ENCODE measurements at places on chromosomes 4 and X.

DNA sequence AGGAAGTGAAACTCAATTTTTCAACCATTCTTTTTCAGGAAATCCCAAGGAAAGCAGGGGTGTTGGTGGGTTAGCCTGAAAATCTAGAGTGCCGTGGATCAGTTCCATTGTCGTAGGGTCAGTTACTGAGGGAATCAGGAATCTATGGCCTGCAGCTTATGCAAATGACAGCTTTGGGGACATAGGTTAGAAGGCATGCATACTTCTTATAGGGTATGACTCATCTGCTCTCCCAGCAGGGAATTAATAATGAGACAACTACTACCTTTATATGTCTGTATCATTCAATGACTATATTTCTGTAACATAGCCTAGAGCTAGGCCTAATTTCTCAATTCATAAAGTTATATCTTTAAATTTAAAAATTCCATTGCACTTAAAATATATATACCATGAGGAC is 36.6 kb downstream of the ZNF41 start:
- DNase-seq = no peak

DNA sequence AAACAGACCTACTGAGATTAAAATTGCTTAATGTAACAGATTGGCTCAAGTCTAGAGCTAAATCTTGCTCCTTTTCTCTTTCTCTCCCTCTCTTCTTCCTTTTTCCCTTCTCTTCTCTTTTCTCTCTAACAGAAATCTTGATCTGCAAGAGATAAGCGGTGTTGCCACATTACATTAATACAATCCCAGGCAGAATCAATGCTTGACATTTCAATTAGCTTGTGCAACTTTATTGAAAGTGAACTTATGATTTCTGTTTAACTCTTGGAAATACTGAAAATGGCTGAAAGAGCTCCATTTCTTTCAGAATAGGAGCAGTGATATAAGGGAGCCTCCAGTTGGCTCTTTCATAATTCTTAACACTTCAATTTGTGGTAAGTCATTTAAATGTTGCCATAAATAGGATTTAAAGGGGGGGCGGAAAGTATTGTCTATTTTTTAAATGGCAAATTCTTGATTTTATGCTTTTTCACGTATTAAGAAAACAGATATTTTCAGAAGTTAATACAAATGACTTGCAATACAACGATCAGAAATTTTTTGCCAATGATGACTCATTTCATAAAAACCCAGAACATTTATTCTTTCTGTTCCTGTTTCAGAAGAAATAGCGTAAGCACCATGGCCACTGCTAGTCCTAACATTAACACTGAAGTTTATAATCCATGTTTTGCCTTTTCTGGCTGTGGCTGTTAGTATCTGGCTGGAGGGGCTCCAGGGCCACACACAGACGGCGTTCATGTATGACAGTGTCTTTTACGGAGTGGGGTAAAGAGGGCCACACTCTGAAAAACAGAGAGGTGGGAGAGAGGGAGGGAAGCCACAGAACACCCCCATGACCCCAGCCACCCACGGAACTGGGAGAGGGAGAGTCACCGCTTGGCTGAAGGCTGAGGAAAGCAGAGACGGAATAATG is 115.7 kb upstream of the FAT1 start:
- DNase-seq = peak; percentile 24

DNA sequence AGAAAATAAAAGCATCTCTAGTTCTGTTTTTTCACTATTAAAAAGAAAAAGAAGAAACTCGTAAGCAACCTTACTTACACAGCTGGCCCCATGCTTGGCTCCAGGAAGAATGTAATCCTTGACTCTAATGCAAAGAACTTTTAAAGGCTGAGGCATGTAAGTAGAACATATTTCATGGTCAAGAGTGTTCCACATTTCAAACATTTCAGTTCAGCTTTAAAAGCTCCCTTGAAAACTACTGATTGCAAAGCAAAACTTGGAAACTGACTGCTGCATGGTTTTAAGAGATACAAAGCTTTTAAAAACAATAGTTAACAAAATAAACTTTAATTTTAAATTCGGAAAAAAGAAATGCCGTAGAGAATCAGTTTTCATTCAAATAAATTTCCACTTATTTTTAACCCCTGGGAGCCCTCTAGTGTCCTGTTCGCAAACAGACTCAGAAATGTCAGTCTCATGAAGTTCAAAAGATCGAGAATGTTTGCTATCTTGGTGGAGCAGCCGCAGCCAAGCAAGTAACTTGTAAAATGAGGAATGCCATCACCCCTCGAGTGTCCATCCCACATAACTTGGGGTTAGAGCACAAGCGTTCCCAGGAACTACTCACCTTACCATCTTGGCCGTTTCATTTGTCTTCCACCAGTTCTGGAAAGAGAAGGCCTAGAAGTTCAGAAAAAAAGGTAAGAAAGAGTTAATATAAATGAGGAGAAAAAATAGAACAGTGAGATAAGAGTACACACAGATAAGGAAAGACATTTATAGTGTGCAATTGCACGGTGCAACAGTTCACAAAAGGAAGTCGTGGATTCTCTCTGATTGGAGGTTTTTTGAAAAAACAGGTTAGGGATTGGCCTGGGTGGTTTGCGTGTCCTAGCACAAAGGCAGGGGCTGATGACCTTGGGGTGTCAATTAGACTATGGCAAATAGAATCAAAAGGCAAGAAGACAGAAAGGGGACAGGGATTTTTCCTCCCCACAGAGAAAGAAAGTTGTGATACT is at the start of gene GASK1B:
Gene GASK1B (minus strand): TSS at position 765 of the 998 bp plus-strand sequence. CDS start 1,650 bp downstream, outside the sequence.
- DNase-seq = peak; percentile 36

- DNase-seq = no peak
Measured at GRCh38 chrX:19857131-19857530, 30.3 kb downstream of the SH3KBP1 start.

DNA sequence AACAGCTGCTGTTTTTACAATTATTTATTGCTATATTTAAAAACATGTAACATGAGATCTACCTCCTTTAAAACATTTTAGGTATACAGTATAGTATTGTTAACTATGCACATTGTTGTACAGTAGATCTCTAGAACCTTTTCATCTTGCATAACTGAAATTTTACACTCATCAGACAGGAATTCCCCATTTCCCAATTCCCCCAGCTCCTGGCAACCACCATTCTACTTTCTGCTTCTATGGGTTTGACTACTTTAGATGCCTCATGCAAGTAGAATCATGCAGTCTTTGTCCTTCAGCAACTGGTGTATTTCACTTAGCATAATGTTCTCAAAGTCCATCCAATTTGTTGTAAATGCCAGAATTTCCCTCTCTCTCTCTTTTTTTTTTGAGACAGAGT is 9.7 kb upstream of the LSM6 start:
- no peak for DNase-seq

DNA sequence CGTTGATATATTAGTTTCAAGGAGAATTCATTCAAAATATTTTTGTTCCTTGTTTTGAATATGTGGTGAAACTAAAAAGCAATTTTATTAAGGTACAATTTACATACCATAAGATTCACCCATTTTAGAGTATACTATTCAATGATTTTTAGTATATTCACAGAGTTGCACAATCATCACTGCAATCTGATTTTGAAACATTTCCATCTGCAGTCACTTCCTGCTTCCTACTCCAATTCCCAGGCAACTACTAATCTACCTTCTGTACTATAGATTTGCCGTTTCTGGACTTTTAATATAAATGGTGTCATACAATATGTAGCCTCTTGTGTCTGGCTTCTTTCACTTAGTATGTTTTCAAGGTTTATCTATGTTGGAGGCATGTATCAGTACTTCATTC is 71.3 kb downstream of the SLC9A7 start:
- DNase-seq = no peak

DNA sequence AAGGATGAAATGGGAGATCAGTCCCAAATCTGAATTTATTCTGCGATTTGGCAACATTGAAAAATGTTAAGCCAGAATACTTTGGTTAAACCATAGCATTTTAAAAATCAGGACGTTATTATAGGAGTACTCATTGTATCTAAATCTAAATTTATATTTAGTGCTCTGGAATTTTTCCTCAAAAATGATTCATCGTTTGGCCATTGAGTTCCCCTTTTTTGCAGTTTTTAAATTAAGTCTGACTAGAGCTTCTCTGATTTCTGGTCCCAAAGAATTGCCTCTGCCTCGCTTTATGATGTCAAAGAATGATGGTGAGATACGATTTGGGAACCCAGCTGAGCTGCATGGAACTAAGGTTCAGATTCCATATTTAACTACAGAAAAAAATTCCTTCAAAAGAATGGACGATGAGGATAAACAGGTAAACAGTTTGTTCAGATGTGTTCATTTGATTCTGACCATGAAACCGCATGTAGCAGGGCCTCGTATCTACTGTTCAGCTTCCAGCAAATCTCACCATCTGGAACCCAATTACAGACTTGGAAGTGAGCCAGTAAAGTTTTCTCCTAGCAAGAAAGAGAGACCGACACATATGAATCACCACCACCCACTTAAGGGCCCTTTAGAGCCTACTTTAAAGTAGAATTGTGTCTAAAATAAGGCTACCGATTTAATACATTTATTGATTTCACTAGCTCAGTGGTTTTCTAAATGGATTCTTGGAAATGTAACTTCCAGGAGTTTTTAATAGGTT is 75.6 kb downstream of the REPS2 start:
- DNase-seq = no peak

- no peak for DNase-seq
Measured at GRCh38 chr4:1368421-1369090, 21.5 kb downstream of the UVSSA start.

DNA sequence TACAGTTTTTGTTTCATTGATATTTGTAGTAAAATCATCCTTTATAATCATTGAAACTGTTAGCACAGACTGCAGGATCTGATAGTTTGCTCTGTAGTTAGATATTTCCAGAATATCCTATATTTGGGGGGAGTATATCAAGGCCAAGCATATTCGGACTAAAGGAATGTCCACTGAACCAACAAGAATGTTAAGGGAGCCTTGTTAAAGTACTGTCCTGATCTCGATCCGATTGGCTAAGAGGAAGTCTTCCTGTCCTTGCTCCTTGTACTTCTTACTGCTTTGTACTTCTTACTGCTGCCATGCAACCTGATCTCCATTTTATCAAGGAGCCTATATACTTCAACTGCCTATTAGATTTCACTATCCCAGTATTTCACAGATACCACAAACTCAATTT is 449.3 kb downstream of the RPA4 start:
- no peak for DNase-seq

GRCh38 chrX:50066318-50066937 is 134.4 kb downstream of the AKAP4 start:
- DNase-seq = no peak

DNA sequence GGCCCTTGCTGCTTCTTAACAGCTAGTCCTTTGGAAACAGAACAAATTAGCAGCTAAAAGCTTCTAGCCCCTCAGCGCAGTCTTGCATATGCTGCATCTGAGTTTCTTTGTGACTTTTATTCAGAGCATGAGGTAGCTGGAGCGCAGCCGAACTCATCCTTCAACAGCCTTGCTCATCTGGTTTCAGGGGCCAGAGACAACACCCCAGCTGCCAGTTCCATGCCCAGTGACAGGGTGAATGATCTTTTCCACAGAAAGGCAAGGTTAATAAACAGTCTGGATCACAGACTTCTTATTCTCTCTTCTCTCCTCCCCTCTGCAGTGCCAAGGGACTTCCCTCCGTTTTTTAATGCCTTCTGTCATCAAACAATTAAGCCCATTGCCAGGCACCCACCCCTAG is 216.6 kb upstream of the INTU start:
- no peak for DNase-seq

DNA sequence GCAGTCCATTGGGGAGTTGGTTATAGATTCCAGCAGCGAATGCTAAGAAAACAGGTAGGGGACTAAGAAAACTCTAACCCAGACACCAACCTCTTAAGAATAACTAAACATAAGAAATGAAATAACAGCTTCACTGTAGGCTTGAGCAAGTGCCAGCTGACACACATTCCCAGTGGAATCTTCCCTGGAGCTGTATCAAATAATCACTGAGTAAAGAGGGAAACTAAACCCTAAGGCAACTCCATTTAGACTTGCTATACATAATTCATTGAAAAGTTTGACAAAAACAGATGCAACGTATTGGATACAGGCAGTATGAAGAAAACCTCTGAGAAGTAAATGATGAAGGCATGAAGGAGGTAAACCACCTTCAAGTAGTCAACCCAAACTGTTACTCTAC is 293.5 kb downstream of the OPHN1 start:
- no peak for DNase-seq

GRCh38 chr4:8395504-8396296 is 44.8 kb downstream of the ACOX3 start:
- no peak for DNase-seq

DNA sequence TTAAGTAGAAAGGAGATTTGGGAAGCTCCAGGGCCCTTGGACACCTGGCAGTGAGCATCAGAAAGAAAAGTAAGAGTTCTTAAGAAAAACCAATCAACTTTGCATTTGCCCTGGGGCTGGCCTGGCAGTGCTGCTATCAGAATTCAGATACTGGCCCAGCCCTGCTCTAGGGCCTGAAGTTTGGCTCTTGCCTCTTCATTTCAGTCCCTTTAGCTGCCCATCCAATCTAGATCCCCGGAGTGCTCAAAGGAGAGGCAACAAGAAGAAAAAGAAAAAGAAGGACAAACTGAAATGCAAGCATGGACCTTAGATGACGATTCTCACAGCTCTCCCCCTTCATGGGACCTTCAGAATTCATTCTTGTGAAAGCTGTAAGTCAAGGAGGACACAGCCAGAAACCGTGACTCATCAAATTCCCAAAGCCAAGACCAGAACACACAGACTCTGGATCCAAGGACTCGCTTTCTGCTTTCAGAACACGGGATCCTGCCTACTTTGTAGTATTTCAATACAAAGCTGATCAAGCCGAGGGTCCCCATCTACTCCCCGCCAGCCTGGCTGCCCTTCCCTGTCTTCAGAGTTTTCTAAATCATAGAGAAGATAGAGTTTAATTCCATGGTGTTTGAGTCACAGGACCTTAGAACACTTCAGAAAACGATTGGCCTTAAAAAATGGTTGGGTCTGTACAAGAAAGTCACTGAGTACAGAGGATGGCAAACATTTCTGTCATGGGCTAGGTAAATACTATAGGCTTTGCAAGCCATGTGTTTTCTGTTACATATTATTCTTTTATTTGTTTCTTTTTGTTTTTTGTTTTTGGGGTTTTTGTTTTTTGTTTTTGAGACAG is 103.7 kb downstream of the RBM47 start:
- no peak for DNase-seq

DNA sequence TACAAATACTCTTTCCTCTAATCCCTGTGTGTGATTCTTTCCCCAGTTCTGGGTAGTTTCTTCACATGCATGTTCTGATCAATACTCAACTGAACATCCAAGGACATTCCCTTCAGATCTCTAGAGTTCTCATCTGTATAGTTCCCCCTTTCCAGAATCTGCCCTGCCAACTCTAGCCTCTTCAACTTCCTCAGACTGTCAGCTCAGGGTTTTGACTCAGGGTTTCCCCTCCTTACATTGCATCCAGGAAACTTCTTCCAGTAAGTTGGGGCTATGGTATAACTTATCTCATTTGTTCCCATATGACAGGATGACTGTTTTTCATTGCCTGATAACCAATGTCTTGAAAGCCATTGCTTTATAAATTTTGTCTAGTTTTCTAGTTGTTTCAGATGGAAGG is 14.2 kb upstream of the ANKRD17 start:
- no peak for DNase-seq

- DNase-seq = no peak
Measured at GRCh38 chr4:83269256-83269655, 15.3 kb downstream of the COQ2 start.

GRCh38 chr4:41866799-41867677 is 68.2 kb upstream of the TMEM33 start:
- no peak for DNase-seq
